NCI-H748 treated with DMSO at 0.1 percent for 48 hours (cell line): ENCODE measurements at places on chromosomes 12 and 14.

DNA sequence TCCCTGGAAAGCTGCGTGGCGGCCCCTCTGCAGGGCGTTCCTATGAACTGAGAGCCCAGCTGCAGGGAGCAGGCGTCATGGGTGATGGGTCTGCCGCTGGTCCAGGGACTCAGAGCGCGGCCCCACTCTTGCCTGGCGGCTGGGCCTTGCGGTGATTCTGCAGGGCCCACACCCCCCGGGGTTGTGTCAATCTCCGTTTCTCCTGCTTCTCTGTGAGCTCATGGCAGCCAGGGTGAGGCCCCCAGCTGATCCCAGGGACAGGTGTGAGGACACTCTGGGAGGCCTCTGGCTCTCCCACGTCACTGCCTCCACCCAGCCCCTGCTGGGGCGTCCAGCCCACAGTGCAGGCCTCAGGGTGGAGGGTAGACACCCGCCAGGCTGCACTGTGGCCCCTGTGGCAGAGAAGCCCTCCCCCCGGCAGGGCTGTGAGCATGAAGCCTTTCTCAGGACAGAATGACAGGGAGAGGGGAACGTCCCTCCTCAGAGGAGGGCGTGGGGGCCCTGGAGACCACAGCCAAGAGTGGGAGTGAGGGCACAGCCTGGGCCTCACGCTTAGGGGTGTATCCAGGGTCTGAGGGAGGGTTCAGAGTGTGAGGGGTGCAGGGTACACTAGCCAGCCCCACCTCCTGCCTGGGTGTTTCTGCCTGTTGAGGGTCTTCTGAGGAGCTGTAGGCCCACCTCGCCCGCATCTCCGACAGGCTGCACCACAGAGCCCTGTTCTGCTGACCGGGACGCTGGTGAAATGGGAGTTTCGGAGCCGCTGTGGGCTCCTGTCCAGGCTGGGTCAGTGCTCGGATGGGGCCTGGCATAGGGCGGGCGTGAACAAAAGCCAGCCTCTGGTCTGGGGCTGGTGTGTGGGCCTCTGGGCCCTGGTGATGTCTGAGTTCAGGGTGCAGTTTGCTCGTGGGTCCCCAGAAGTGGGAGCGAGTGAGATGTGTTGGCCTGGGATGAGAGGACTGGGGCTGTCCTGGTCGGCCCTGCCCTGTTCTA, 26.7 kb upstream of the CRIP2 start:
- no peak for DNase-seq

DNA sequence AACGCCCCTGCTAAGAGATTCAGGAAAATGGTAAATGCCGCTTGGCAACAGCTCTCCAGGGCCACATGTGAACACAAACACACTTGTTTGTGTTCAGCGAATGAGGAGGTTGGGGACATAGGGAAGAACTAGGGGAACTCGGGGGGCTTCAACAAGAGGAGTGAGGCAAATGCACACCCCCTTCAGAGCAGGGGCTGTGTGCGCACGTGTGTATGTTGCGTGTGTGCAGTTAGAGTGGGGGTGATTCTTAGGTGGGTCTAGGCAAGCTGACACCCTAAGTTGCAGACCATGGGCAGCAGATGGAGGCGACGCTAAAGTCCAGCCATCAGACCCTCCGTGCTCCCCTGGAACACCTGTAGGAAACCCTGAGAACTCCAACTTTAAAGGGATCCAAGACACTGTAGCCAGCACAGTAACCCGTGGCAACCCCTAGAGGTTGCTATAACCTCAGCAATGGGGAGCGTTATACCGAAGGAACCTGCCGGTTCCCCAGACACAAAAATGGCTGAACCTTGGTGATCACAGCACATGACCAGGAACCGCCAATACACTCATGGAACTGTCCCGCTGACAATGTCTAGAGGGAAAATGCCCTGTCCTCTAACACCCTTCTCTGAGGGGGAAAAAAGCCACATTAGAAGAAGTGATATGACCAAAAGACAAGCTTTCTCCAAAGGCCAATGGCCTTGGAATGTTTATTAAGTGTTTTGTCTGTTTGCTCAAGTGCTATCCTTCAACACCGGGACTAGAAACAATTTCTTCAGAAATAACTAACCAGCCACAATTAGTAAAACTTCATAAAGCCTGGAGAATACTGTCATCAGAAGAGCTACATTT, 86.5 kb upstream of the CEP83 start:
- DNase-seq: peak; percentile 11

GRCh38 chr12:121505513-121505912, 75.3 kb downstream of the KDM2B start:
- no peak for DNase-seq

GRCh38 chr14:92540472-92541048, 27.0 kb downstream of the RIN3 start:
- no peak for DNase-seq

DNA sequence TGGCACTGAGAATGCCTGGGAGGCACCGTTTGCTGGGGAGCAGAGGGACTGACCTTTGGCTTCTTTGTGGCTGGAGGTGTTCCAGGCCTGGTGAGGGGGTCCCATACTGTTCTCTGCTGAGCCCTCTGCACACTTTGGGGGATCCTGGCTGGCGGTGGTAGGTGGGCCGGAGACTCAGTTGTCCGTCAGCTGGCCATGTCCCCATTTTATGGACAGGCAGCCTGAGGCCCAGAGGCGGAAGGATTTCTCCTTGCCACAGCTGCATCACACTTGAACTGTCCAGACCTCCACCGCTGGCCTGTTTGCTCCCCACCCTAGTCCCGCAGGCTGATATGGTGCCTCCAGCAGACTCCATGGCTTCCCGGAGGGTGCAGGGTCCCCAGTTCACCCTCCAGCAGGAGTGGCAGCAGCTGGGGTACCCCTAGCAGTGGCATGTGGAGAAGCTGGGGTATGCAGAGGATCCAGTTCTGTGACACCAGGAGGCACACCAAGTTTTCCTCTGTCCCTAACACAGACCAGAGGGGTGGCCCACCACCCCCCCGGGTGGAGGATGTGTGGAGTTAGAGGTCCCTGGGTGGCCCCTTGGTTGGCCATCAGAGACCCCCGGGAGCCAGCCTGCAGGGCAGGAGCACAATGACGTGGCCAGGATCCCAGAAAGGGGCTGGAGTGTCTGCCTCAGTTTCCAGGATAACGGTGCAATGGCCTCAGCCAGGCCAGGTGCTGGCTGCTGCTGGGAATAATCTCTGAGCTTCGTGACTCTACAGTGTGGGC, 14.8 kb downstream of the SLC25A29 start:
- DNase-seq: no peak

DNA sequence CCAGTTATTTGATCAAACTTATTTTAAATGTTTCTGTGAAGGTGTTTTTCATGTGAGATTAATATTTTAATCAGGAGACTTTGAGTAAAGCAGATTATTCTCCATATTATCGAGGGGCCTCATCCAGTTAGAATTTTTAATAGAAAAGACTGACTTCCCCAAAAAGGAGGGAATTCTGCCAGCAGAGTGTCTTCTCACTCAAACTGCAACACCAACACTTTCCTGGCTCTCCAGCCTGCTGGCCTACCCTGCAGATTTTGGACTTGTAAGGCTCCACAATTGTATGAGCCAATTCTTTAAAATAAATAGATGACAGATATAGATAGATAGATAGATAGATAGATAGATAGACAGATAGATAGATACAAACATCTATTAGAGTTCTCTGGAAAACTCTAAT, 155.7 kb downstream of the SEC23A start:
- DNase-seq: no peak

DNA sequence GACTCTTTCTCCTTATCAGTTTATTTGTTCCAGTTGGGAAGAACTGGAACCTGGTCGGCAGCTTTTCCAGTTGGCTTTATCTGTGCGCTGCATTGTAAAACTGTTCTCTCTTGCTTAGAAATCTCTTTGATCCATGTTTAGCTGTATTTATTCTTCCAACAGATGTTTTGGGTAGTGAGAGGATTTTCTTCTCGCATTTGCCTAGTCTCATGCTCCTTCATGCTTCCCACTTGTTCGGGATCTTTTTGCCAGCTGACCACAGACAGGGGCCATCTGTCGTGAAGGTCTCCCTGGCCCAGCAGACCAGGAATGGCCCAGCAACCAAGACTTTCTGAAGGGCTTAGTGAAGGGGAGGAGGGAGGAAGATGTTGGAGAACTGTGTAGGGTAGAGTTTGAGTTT, 21.6 kb downstream of the NTF3 start:
- DNase-seq: no peak
